Fibroblast of mammary gland (primary cell): ENCODE measurements at places on chromosomes 11 and 22.

- DNase-seq, result peak; percentile 21
These were observed 94.4 kb downstream of the SCN3B start for GRCh38 chr11:123560006-123560405.

GRCh38 chr11:107665018-107665417 is 46.8 kb downstream of the SLN start:
- DNase-seq, result no peak

GRCh38 chr11:108781946-108782345 is 117.1 kb downstream of the DDX10 start:
- DNase-seq, result no peak

GRCh38 chr22:31970490-31971444 is 26.4 kb downstream of the YWHAH start:
- peak; percentile 55 for DNase-seq

- peak; percentile 52 for DNase-seq
These were observed 4.9 kb downstream of the CHRM4 start for GRCh38 chr11:46386674-46387073.

DNA sequence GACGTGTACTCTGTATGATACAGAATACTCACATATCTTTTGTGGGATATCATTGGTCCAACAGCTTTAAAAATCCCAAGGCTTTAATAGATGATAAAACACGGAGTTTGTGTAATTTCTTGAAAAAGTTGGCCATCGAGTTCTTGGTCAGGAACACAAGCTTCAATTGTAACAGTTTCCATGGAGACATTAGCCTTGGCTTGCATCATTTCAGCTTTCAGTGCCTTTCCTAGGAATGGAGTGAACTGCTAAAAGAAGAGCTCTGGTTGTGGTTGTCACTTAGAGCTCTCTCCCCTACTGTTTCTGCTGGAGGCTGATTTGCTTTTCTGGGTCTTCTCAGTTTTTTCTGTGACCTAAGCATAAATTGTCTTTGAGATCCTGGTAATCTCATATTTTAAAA is 14.2 kb downstream of the BMAL1 start:
- DNase-seq, result no peak

DNA sequence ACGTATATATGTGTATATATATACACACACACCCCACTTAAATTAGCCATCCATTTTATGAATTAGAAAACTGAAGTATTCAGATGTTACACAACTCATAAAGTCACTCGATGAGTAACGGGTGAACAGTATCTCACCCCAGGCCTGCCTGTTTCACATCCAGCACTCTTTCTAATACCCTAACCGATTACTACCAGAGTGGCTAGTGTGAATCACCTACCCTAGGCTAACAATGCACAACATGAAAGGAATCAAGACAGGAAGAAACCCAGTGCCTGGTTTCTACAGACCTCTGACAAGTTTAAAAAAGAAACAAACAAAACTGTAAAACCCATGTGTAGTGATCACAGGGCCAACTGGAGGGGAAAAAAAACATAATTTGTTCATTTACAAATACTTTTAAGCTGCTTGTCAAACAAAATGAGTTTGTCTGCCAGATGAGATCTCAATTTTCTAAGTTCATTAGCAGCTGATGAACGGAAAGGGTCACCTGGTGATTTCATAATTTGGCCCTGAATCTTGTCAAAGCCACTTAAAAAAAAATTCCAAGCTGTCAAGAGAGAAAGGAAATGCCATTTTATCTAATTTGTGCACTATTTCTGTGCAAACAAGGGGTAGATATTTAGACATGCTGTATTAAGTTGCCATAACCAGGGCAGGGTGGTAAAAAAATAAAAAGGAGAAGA is 134.8 kb downstream of the LARGE1 start:
- DNase-seq, result peak; percentile 86

DNA sequence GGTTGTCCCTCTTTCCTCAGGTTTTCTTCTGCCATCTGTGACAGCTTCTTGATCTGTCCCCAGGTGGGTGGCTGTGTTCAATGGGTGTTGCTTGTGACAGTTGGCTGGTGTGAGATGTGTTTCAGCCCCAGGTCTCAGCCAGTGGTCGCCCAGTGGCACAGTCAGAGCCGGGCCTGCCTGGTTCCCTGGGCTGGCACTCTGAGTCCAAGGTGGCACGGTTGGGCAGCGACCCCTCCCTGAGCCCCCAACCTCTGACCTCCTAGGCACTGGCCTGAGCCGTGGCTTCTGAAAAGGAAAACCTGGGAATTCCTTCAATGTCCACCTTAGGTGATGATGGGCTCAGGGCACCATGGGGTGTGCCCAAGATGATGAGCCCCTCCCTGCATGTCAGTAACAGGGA is 14.0 kb upstream of the PRODH start:
- DNase-seq, result no peak

- DNase-seq, result no peak
These were observed 59.7 kb upstream of the RBFOX2 start for GRCh38 chr22:36088292-36088691.

DNA sequence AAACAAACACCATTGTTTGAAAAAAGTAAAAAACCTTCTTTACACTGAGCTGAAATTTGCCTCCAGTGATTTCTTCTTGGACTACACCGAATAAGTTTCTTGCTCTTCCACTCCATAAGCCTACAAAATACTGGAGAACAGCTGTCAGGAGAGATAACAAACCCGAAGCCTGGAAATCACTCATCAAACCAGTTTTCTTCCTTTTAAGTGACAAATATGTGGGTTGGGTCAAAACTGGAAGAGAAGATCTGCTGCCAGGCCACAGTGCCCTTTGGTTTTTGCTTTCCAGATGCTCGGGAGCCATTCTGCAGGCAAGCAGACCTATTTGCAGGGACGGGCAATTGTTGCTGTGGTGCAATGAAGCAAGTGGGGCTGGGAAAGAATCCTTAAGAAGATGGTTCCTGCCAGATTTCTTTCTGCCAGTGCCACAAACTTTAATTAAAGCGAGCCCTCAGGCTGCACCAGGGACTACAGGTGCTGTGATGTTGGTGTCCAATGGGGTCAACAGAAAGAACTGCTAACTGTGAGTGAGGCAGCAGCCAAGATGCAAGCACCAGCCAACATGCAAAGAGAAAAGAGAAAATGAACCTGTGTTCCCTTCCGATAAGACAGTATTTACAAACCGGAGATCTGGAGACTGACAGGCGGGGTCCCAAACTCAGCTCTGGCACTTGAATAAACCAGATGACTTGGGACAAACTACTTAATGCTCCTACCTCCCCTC is 44.8 kb upstream of the SMCO4 start:
- DNase-seq, result no peak

- DNase-seq, result no peak
These were observed 17.3 kb downstream of the PANX1 start for GRCh38 chr11:94145916-94146315.

DNA sequence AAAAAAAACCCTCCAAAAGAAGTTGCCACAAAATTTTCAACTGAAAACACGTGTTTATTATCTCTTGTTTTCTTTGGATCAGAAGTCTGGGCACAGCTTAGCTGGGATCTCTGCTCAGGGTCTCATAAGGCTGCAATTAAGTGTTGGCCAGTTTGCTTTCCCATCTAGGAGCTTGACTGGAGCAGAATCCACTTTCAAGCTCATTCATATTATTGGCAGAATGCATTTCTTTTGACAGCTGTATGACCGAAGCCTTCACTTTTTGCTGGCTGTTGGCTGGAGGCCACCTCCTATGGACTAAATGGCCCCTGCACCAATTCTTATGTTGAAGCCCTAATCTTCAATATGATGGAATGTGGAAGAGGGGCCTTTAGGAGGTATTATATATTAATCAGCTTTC is 139.6 kb downstream of the DDX10 start:
- no peak for DNase-seq

- DNase-seq, result no peak
These were observed 3.1 kb downstream of the TMEM25 start for GRCh38 chr11:118533769-118534729.

DNA sequence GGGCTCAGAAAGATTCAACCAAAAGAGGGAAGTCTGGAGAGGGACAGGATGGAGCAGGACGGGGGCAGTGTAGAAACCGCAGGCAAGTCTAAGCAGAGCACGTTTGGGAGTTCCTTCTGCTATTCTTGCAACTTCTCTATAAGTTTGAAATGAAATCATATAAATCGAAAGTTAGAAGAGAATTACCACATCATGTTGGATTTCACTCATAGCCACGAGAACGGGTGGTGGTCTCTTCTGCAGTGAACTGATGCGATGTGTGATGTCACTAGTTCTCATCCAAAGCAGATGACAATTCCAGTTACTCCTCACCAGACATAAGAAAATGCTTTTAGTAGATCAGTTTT is 36.0 kb downstream of the KCNQ1 start:
- DNase-seq, result no peak

DNA sequence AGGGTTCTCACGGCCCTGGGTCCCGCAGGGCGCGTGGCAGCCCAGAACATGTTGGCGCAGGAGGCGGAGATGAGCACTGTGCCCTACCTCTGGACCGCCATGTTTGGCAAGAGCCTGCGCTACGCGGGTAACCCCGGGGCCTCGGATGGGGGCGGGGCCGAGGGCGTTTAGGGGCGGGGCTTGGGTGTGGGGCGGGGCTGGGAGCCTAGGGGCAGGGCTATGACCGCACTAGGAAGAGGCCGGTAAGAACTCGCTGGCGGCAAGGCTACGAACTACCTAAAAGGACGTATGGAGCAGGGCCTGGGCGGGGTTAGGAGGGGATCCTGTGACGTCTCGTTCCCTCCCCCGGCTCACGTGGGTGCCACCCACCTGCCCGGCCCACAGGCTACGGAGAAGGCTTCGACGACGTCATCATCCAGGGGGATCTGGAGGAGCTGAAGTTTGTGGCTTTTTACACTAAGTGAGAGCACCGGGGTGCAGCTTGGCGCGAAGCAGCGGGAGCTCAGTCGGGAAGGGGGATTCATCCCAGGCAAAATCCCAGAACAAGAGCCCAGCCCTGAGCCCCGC is 2.8 kb upstream of the LZTR1 start:
- peak; percentile 82 for DNase-seq

- no peak for DNase-seq
These were observed 364.9 kb downstream of the BRD1 start for GRCh38 chr22:49462795-49463194.

GRCh38 chr11:113817626-113818025 is 38.0 kb downstream of the CLDN25 start:
- no peak for DNase-seq

- DNase-seq, result peak; percentile 56
These were observed 4.9 kb downstream of the ADORA2A start for GRCh38 chr22:24432059-24432853.
